ENCODE measurements at places on chromosomes 12 and 14.

- no peak for DNase-seq
Measured at GRCh38 chr12:87952850-87953249, 76.4 kb downstream of the C12orf50 start.

DNA sequence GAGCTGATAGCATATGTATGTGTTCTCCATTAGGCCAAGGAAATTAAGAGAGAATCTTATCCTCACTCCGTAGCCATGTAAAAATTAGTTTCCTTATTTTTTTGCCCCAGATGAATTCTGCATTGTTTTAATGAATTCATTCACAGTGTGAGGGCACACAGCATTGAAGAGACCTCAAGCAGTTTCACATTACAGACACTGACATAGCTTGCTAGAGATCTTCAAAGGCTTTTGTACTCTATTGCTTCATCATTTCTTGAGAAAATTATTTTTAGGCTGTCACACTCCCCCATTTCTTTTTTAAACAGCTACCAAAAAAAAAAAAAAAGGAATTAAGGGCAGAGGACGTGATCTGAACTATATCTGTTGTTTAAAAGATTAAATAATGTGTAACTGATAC, 251.1 kb downstream of the BCAT1 start:
- DNase-seq = no peak

DNA sequence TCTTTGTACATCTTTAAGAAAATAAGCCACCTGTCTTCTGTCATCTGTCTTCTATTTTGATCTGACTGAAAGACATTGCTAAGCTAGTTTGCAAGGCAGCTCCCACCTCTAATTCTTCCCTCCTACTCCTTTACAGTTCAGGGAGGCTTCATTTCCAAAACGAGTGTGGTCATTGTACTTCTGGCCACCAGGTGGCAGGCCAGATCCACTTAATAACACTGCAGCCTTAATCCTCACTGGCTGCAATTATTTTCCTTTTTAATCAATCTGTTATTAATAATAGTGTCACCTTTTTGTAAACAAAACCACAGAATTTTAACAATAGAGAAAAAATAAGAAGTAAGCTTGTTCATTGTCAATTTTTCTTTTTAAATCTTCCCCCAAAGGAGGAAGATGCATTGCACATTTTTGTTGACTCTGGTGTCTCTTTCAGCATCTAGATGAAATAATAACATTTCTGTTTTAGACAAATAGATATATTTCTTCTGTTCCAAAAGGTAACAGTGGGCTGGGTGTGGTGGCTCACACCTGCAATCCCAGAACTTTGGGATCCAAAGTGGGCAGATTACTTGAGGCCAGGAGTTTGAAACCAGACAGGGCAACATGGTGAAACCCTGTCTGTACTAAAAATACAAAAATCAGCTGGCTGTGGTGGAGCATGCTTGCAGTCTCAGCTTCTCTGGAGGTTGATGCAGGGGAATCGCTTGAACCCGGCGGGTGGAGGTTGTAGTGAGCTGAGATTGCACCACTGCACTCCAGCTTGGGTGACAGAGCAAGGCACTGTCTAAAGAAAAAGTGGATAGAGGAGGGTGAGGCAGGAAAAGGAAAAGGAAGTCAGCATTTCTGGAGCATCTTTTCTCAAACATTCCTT, 23.3 kb downstream of the GABARAPL1 start:
- DNase-seq = peak; percentile 13

GRCh38 chr12:47340411-47341015, 260.8 kb upstream of the AMIGO2 start:
- no peak for DNase-seq

- DNase-seq = no peak
Measured at GRCh38 chr14:73244541-73245290, 7.4 kb downstream of the PAPLN start.

GRCh38 chr12:112597986-112598385, 179.2 kb downstream of the PTPN11 start:
- no peak for DNase-seq

DNA sequence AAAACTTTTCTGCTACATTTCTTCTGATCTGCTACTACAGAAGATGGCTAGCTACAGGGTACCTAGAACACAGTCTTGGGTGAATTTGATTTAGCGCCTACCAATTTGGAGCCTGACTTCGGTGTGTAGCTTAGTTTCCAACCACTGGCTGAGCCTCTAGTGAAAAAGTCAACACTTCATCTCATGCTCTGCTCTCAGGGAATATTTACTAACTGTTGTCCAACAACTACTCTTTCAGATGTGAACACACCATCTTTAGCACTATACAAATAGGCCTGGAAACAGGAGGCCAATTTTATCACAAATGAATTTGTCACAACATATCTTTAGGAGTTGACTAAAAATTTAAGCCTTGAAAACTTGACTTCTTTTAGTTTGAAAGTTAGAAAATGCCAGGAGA, 167.9 kb downstream of the NELL2 start:
- no peak for DNase-seq

- DNase-seq = peak; percentile 17
Measured at GRCh38 chr14:41144370-41144769, 462.3 kb upstream of the LRFN5 start.

DNA sequence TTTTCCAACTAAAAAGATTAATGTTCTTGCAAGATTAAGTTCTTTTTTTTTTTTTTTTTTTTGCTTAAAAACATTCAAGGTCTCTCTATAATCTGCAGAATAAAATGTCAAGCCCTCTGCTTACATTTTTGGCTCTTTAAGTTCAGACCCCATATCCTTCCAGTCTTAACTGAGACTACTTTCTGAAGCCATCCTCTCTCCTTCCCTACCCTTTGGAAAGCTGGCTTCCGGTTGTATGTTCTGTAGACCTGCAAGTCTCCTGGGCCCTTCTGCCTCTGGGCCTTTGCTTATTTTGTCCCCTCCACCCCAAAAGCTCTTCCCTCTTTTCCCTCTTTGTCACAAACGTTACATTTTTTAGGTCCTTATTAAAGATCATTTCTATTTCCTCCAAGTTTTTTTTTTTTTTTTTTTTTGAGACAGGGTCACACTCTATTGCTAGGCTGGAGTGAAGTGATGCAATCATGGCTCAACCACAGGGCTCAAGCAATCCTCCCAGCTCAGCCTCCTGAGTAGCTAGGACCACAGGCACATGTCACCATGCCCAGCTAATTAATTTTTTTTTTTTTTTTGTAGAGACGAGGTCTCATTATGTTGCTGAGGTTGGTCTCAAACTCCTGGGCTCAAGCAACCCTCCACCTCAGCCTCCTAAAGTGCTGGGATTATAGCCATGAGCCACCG, 46.5 kb downstream of the PTPRB start:
- no peak for DNase-seq

DNA sequence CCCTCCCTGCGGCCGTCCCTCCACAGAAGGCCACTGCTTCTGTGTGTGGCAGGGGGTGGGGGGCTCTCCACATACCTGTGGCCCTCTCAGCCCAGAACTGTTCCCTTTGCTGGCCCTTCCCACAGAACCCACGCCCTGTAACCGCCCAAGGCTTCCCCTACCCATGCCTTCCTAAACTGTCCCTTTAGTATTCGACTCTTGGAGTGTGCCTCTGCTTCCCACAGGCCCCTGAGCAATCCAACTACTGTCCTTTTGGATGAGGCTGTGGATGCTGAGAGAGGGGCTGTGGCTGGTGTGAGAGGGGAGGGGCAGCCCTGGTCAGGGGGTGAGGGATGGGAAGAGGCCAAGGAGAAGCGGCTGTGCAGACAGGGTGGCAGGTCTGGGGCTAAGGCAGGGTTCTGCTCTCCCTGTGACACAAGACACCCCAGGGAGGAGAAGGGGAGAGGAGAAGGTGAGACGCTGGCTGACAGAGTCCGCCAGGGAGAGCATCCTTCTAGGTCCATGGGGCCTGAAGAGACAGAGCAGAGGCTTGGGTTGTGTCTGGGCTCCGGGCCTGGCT, 46.0 kb downstream of the DLK1 start:
- DNase-seq = no peak

- DNase-seq = no peak
Measured at GRCh38 chr12:75086091-75087038, 123.3 kb downstream of the KCNC2 start.

- no peak for DNase-seq
Measured at GRCh38 chr14:99025418-99025817, 246.6 kb downstream of the BCL11B start.

DNA sequence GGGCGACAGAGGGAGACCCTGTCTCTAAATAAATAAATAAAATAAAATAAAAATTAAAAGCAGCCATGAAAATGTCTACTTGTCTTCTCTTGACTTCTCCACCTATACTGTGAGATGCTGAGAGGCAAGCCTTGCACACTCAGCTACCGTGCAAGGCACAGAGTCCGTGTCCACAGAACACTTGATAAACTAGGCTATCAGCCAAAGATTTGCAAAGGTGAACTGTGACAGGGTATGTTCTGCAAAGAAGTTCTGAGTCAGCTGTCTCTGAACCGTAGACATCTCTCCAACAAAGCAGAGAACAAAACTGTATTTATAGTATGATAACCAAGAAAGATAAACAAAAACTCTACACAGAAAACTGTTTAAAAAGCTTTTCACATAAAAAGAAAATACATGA, 35.5 kb downstream of the STXBP6 start:
- no peak for DNase-seq

- no peak for DNase-seq
Measured at GRCh38 chr14:100727086-100727872, 587 bp downstream of the DLK1 start.

- no peak for DNase-seq
Measured at GRCh38 chr12:6854036-6854435, 2.1 kb downstream of the USP5 start.

- DNase-seq = no peak
Measured at GRCh38 chr14:76613616-76614015, 147.7 kb upstream of the VASH1 start.

DNA sequence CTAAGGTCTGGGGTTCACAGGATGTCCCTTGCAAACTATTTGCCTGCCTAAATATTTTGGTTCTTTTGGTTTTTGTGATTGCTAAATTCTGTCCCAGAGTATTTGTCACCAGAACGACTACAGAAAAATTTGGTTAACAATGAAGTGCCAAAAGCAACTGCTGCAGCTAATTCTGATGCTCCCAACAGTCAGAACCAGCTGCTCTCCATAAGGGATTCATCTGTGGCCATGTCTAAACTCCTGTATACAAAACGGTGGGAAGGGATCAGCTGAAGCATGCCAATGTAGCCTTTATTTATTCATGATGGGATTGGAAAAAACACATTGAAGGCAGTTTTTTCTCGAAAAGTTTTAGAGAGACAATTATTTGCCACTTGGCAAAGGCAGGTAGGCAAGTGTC, 29.3 kb upstream of the PELI2 start:
- DNase-seq = no peak

DNA sequence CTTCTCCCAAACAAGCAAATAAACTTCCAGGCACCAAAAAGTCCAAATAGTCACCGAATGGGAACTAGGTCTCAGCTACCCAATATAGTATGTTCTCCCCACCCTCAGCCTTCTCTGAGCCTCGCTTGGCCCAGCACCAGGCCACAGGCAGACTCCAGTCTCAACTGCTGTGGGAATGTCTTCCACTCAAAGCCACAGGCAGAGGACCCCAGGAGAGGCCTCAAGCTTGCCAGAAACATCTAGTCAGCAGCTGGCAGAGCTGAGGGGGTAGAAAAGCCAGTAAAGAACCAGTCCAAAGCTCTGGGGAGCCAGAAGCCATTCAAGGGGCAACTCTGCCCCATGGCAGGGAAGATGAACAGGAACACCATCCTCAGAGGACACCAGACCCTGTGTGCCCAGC, 41.8 kb downstream of the FMNL3 start:
- DNase-seq = no peak

DNA sequence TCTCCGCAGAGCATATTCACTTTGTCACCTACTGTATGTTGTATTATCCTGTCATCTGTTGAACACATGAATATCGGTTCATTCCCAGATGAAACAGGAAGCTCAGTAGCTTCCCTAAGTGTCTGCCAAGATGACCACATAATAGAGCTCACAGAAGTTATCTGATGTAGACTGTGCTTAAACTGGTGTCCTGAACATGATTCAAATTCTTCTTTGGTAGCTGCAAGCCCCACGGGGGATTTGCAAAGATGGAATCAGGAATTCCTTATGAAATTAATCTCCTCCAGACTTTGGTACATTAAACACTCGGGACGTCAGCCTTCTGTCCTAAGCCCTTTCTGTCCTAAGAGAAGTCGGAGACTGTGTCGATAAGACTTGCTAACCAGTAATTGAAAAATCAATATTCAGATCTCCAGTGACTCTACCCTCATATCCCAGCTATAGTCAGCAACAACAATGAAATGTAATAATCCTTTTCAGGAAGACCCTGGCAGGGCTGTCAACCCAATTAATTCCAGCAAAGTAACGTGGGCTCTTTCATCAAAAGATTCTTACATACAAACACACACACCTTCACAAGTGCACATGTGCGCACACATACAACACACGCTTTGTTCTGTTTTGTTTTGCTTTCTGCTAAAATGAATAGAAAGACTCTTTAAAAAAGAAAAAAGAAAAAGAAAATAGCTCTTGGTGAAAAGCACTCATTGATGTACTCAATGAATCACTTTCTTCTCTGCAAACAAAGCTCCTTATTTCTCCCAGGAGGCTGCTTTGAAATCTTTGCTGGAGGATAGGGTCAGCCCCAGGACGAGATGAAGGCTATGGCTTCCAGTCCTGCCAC, 127.2 kb downstream of the RIMBP2 start:
- DNase-seq = no peak

- peak; percentile 42 for DNase-seq
Measured at GRCh38 chr12:6452245-6452943, 552 bp downstream of the TAPBPL start.

DNA sequence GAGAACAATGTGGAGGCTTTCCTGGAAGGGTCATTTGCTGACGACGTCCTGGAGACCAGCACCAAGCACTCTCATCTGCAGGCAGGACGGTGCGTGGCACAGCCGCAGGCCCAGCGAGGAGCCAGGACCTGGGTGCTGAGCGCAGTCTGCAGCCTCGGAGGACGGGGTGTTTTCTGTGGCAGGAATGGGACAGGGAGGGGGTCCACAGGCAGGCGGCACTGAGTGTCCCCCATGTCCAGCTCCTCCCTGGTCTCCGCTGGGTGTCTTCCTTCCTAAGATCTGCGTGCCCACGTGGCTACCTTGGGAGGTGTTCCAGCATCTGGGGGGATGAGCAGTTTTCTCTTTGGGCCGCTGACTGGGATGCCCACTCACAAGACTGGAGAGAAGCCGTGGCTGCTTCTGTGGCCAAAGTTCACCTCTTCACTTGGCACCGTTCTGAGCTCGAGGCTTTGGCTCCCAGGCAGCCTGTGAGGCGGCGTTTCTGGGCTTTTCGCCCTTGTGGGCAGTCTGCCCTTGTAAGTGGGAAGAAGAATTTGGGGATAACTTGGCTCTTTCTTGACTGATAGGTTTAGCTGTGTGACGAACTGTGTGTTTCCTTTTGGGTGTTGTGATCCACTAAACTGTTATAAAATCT, 72.2 kb downstream of the NOC4L start:
- DNase-seq = no peak

- no peak for DNase-seq
Measured at GRCh38 chr14:104458845-104459244, 120.7 kb upstream of the C14orf180 start.

DNA sequence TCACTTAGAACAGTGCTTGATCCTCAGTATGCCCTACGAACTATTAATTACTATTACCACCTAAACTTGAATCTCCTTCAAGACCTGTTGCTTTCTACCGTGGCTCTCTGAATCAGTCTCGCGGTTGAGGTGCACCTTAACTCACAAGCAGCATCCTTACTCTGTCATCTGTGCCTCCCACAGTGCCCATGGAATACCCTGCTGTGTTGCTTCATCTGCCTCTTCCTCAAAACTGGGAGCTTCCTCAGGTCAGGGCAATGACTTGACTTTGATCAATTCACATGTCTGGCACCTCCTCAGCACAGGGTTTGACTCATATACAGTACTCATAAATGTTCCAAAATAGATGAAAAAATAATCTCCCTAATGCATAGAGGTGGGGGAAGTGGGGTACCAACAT, 305.9 kb downstream of the NUAK1 start:
- DNase-seq = no peak

Measured in NCI-H2081 (cell line).